ENCODE measurements at places on chromosomes 3 and 15. TPM values are rescaled to one million over a fixed set of nuclear protein-coding genes. Genes with fewer than 3 reads are reported as not detected.

DNA sequence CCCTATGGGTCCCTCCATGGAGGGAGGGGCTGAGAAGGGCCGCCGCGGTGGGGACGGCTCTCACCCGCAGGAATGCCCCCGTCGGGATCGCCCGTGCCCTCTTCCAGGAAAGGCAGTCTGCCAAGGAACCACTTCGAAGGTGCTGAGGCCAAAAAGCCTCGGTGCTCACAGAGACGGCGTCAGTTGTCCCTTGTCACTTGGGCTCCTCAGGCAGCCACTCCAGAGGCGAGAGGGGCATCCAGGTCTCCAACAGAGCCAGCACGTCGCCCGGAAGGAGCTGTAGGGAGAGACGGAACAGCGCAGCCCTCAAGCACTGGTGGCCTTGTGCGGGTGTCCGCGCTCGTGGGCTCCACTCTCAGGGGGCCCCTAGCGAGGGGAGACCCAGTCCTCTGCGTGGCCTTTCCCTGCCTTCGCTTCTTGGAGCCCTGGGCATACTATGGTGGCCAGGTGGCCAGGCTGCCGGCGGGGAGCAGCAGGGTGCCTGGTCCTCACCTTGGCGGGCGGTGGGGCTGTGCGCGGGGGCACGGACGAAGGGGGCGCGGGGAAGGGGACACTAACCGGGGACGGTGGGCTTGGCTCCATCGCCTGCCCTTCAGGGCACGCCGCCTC is 994 bp downstream of the MESP1 start:
- DNase-seq: no peak

Gene SGO1
- total RNA-seq: 42.4 TPM

Gene RABL3
- 25.4 TPM for total RNA-seq

DNA sequence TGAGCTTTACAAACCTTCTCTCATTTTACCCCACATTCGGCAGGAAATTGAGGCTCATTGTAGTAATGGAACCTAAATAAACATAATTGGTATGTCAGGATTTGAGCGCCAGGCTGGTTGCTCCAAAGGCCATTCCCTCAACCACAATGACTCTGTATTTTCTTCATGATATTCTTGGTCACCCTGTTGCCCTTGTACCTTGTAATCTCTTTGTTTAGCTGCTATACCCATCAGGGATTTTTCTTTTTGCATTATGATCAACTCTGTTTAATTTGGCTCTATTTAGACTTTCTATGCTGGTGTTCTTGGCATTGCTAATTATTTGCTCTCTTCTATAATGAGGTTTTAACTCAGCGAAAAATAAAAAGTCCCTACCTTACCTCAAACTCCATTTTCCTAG is 29.8 kb downstream of the DUOX2 start:
- DNase-seq: no peak

DNA sequence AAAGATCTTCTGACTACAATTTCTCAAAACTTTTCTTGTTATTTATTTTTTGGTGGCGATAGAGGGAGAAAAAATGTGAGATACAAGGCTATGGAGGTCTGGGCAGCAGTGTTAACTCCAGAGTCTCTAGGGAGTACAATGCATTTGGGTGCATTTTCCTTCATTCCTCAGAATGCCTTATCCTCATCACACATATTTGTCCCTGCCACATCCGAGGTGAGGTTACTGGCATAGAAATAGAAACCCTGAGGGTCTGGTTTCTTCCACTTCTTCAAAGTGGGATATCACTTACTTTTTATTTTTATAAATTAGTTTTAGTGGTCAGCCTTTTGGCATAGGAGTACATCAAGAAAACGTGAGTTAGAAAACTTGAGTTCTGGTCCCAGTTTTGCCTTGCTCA is 150.4 kb downstream of the TIGIT start:
- DNase-seq: no peak

- DNase-seq: no peak
Measured at GRCh38 chr3:71186801-71187200, 396.7 kb downstream of the FOXP1 start.

Gene C3orf49
- not detected for total RNA-seq

DNA sequence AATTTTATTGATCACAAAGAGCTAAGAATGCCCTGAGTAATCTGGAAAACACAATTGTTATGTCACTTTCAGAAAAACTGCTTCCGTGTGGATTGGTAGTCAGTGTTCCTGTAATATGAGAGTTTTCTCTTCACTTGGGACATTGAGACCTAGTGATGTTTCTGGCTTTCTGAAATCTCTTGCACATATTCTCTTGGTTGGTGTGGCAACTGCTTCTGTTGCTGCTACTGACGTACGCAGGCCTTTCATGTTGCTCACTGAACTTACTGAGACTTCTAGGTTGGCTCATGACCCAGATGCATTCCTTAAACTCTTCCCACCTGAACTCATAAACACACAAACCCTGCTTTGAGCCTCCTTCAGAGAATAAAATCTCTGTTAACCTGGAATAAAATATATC is 175.0 kb upstream of the PFN2 start:
- DNase-seq: no peak

GRCh38 chr3:23583980-23584740 is 221.6 kb upstream of the UBE2E1 start:
- no peak for DNase-seq

Gene DPPA4
- not detected for total RNA-seq

GRCh38 chr15:100612539-100612938 is 10.2 kb downstream of the ASB7 start:
- no peak for DNase-seq

- DNase-seq: no peak
Measured at GRCh38 chr3:66406831-66407610, 93.8 kb downstream of the LRIG1 start.

DNA sequence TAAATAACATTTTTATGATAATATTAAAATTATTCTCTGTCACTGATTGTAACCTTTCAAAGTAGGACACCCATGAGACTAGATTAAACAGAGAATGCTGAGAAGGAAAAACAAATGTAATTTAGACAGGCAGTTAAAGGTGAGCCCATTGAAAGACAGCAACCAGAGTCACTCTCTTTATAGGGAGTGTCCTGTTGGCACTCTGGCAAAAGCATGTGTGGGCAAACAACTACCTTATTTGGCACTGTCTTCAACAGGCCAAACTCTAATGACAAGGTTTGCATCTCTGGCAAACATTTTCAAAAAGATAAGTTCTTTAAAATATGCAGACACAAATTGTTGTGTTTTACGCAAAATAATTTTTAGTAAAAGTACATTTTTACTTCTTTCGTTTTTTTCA is 29.8 kb downstream of the NFKBIZ start:
- no peak for DNase-seq

GRCh38 chr3:54909191-54909590 is 18.7 kb downstream of the LRTM1 start:
- DNase-seq: no peak

DNA sequence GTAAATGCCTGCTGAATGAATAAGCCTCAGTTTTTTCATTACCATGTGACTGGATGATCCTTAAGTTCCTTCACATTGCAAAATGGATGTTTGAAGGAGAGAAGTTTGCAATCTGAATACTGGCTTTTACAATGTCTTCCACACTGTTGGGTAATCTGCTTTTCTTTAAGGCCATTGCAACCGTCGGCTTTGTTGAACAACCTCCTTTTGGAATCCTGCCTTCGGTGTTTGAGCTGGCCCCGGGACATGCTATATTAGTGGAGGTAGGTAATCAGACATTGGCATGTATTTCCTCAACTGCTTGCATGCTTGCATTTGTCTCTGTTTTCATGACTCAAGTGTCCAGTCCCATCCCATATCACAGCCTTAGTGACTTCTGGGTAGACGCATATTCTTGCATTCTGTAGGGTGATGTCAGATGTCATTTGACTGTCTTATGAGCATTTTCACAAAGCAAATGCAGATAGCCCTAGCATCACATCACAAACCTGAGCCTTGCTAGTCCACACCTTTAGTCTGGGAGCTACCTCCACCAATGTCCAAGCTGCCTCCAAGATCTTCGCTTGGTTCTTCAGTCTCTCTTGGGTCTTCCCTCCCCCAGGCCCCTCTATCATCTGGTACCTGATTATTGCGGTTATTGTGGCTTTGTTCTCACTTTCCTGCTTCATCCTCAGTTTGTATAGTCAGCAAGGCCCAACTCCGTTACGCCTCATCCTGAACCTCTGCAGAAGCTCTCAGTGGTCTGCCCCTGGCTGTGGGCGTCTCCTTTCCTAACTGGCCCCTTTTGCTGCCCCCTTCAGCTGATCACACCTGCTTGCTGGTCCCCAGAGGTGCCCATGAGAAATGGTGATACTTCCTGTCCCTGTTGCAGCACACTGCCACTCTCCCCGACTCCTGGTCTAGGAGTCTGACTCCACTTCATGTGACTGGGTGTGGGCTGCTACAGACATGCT is 48.5 kb downstream of the ACAA1 start:
- DNase-seq: no peak

Gene DPPA2
- not detected for total RNA-seq

DNA sequence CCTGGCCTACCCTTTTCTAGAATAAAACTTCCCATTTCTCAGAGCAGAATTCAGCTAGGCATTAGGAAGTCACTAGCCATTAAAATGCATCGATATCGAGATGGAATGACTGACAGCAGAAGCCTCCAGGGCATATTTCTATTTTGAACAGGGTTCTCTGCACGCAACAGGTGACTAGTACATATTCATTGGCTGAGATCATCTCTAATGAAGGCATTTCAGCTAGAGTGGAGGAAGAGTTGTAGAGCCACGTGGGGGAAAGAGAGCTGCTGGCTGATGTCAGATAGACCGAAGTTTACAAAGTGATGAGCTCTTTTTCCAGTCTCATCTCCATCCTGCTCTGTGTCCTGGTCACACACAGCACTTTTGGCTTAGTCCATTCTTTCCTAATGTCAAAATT is 7.5 kb downstream of the TMEM40 start:
- DNase-seq: no peak

Gene PP2D1
- not detected for total RNA-seq

DNA sequence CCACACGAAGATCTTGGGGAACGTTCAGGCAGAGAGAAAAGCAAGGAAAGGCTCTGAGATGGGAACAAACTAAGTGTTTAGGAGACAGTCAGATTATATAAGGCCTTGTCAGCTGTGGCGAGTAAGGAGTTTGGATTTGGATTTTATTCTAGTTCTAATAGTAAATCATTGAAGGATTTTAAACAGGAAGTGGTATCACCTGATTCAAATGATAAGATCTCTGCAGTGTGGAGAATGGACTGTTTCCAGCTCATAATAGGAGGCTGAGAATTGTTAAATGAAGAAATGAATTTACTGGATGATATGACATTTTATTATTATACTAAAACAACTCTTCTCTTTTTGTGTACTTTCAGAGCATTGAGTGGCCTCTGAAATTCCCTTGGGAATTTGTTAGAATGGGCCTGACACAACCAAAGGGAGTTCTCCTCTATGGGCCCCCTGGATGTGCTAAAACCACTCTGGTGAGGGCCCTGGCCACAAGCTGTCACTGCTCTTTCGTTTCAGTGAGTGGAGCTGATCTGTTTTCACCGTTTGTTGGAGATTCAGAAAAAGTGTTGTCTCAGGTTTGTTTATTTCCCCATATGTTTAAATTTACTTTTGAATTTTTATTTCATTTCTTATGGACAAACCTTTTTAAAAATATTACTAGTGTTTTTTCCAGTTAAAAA is 36.0 kb upstream of the GATM start:
- no peak for DNase-seq

DNA sequence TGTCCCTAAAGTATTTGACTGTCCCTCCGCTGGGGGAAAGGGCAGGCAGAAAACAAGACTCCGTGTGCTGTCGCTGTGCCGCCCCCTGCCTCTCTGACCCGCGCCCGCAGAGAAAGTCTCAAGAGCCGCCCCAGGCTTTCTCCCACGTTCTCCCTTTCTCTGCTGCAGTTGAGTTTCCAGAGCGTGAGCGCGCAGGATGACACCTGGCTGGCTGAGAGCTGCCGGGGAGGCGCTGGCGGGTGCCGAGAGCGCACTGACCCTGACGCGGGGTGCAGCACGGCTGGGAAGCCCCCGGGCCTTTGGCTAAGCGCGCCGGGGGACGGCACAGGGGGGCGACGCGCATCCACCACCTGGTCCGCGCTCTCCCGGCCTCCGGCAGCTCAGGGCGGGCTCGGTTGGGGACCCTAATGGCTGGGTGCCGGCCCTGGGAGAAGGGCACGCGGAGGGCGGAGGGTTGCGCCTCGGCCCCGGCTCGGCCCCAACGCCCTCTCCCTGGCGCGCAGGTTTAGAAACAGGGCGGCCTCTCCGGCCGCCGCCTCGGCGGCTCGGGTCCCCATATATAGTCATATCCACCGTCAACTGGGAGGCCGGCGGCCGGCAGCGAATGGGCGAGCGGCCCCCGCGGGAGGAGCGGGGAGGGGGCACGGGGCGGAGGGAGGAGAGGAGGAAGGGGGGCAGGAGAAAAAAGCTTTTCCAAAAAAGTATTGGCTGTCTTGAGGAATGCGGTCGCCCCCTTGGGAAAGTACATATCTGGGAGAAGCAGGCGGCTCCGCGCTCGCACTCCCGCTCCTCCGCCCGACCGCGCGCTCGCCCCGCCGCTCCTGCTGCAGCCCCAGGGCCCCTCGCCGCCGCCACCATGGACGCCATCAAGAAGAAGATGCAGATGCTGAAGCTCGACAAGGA is at the start of gene TPM1:
Gene TPM1 (plus strand): TSS at position 774 of the 903 bp plus-strand sequence. CDS start 83 bp downstream, at position 857.
- DNase-seq: no peak

GRCh38 chr3:191066669-191067068 is 132.4 kb upstream of the OSTN start:
- no peak for DNase-seq

Gene ZNF385D
- total RNA-seq: not detected

Gene SENP7
- 32.1 TPM for total RNA-seq

- no peak for DNase-seq
Measured at GRCh38 chr3:30333903-30334302, 272.5 kb upstream of the TGFBR2 start.
